ENCODE measurements at places on chromosomes 1 and 21. TPM values are rescaled to one million over a fixed set of nuclear protein-coding genes. Genes with fewer than 3 reads are reported as not detected.

KRTAP10-8 gene
- not detected for total RNA-seq

NFYC gene
- total RNA-seq = 74.0 TPM

SLC6A17 gene
- not detected for total RNA-seq

DNA sequence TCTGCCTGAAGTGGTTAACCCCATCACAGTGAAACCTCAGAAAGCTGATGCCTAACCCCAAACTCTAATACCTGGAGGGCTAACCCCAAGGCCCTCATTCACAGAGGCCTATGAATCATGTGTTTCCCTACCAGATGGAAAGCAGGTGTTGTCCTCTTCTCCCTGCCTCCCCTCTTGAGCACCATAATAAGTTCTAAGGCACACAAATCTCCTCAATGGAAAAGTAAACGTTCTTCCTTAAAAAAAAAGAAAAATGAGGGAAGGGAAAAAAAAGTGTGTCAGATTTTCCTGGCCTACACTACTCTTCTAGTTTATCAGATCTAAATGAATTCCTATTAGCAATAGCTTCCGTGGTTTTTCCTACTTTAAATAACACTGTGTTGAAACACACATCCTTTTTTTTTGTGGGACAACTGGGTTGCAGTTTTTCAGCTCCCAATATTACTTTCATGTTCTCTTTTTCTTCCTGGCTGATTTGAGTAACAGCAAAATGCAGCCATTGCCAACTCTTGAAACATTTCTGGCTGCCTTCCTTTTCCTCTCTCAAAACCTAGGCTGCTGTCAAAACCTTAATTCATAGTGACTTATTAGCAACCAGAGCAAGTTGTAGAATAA, 43.2 kb downstream of the SLC44A3 start:
- no peak for DNase-seq

GRCh38 chr1:153697191-153698019, 18.9 kb downstream of the NPR1 start:
- no peak for DNase-seq

GRCh38 chr21:29350246-29350779, 51.6 kb downstream of the BACH1 start:
- DNase-seq = no peak

GRCh38 chr1:88979054-88979748, 13.2 kb downstream of the KYAT3 start:
- DNase-seq = no peak

DNA sequence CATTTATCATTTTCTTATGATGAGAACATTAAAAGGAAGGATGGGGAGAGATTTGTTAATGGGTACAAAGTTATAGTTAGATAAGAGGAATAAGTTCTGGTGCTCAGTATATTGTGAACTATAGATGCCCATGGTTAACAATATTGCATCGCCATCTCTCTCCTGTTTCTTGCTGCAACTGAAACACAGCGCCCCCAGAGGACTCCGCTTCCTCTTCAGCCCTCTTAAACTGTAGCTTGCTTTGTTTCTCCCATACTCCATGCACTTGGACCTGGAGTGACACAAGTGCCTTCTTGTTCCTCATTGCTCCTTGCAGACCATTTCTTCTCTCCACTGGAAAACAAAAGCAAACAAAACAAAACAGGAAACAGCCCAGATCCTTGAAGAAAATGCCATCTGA, 70.1 kb upstream of the NTPCR start:
- DNase-seq = no peak

DNA sequence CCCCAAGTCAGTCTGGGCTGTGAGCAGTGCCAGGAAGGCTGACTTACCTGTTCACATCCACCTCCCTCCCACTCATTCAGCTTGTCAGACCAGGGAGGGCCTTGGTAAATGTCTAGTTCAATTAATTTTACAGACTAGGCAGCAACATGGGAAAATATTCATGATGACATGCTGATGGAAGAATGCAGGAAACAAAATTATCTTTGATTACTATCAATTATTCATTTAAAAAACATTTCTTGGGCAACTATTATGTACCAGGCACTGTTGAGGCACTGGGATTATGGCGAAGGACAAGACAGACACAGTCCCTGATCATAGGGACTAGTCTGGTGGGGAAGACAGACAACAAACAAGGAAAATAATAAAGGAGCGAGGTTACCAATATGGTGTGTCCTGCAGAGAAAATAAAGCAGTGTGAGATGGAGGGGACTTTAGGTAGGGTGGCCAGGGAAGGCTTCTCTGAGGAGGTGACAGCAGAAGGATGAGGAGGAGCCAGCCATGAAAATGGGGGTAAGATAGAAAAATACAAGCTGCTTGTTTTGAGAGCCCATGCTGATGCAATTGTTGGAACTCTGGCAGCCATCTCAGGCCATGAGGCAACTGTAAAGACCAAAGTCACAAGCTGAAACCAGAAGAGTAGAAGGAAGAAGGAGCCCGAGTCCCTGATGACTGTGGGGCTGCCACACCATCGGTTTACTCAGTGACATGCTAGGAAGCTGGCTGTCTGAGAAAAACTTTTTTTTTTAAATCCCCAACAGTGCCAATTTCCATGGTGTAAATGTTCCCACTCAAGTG, 14.0 kb downstream of the TRIM62 start:
- DNase-seq = peak; percentile 11
